ENCODE measurements at places on chromosomes 1 and 21.

DNA sequence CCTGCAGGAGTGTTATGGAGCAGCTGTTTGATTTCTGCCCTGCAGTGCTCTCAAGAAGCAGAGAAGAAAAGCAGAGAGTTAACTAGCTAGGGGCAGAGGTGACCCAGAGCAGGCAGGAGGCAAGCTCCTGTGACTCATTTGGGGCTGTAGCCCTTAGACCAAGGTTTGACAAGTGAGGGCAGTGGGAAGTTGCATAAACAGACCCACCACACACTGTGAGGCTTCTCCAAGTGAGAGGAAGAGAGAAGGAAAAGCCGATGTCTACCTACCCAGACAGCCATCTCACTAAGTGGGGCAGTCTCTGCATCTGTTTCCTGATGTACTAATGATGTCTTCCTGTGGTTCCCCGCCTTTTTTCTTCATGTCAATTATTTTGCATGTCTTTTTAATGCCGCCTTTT lies 159.9 kb upstream of the NR5A2 start:
- DNase-seq = no peak

DNA sequence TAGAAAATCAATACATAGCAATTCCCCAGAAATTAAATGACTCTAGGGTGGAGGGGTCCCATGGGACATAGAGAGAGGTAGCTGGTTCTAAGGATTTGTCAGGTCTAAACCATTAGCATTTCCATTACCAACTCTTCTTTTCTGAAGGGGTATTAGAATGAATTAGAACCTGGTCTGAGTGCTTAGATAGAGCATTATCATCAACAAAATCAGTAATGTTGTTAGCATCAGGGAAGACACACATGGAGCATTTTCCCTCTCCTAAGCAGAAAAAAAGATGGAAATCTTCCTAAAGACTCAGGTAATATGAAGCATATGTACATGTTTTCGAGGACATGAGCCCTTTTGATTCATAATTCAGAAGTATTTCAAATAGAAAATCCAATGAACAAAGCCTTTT lies 984.4 kb upstream of the NCAM2 start:
- DNase-seq = no peak

GRCh38 chr21:31482460-31482859 lies 138.4 kb upstream of the TIAM1 start:
- no peak for DNase-seq

DNA sequence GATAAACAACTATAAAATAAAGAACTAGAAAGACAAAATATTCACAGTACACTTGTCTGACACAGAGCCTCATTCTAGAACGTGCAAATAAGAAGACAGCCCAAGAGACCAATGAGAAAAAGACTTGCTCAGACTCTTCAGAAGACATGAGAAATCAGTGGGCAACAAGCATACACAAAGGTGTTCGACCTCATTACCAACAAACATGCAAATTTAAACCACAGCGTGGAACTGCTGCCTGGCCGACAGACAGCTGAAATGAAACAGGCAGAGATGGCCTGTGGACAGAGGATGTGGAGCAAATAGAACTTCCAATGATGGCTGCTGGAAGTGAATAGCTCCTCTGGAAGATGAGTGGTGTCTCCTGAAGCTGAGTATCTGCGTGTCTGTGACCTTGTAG lies 22.4 kb upstream of the COL6A1 start:
- DNase-seq = no peak

- peak; percentile 19 for DNase-seq
Measured at GRCh38 chr1:206723805-206724472, 39.2 kb downstream of the MAPKAPK2 start.

- DNase-seq = peak; percentile 28
Measured at GRCh38 chr1:185500001-185500626, 183.1 kb upstream of the IVNS1ABP start.
